ENCODE measurements at places on chromosomes 13 and 19.

- no peak for DNase-seq
Observed at GRCh38 chr19:30095171-30095570, 153.1 kb downstream of the URI1 start.

DNA sequence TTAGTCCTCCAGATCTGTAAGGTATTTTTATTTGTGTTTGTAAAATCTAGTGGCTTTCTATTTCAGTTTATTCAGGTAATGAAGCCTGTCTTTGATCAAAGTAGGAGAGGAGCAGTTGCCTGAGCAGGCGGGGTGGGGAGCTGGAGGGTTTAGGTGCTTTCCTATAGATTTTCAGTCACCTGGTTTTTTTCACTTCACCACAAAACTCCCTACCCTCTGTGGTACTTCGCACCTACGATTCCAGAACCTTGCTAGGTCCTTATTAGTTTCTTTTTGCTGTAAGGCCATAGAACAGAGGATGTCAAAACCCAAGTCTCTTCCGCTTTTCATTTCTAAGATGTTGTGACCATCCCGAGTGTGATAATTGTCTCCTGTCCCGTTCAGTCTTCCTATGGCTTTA lies 26.6 kb downstream of the SLAIN1 start:
- no peak for DNase-seq

DNA sequence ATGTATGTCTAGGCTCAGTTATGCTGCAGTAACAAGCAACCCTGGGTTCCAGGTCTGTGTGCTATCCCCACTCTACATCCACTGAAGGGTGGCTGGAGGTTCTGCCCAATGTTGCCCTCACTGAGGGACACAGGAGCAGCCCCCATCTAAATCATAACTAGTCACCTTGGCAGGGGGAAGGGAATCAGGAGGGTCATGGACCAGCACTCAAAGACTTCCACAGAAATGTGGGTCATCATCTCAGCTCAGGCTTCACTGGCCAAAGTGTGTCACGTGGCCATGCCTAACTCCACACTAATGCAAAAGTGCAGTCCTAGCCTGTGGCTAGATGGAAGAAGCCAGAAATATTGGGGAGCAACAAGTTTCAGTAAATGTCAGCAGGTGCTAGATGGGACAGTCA lies 137.3 kb upstream of the ZNF507 start:
- no peak for DNase-seq

DNA sequence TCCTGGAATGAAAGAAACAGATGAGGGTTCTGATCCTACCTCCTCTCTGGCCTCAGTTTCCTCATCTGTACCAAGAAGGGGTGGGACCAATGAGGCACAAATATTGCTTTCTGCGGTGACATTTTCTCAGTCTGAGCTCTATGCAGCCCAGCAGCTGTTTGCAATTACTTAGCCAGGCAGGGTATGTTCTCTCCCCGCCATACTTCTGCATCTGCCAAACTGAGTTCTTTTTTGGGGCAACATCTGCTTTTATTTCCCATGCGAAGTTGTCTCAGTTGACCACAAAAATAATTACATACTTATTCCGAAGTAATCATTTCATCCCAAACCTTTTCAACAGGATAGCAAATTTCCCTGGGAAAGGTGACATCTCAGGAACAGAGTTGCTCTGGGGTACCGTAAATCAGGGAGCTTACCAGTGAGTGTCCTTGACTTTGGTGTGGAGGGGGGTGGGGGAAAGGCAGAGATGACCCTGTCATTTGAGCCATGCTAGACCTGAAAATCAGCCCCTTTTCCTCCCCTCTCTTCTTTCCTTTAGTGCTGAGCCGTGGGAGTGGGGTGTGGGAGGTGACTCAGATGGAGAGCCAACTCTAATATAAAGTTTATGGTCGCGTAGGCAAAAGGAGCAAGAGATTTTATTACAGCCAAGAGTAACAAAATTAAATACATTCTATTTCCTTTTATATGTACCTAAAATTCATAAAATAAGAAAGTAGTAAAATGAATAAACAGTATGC lies 165.7 kb upstream of the KL start:
- no peak for DNase-seq

DNA sequence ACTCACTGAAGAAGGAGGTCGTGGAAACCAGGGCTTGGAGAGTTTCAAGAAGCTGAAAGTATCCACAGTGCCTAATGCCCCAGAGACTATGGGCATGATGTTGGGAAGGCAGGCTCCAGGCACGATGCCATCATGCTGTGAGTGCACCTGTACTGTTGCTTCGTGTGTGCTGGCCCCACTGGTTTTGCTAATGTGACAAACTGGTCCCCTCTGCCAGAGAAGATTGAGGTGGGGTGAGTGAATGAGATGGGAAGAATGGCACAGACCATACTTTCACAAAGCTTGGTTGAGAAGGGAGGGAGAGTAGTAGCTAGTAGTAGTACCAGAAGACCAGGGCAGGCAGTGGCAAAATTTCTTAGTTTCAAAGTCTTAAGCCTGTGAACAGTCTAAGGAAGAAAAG lies 19.0 kb upstream of the POP4 start:
- DNase-seq: no peak

DNA sequence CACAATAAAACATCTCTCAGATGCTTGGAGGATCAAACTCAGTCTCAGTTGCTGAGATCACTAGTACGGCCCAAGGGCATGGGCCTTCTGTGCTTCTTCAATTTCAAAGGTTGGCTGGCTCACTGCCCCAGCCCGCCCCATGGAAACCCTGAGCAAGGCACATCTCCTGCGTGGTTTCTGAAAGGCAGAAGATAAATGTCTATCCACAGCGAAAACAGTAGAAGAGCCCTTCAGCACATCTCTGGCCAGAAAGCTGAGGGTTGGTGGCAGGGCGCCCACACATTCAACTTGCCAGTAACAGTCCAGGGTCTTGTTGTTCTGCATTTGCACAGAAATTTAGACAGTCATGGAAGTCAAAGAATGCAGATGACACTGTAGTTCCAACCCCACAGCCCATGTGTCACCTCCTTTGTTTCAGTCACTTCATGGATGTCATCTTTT lies 24.0 kb upstream of the KATNAL1 start:
- no peak for DNase-seq

DNA sequence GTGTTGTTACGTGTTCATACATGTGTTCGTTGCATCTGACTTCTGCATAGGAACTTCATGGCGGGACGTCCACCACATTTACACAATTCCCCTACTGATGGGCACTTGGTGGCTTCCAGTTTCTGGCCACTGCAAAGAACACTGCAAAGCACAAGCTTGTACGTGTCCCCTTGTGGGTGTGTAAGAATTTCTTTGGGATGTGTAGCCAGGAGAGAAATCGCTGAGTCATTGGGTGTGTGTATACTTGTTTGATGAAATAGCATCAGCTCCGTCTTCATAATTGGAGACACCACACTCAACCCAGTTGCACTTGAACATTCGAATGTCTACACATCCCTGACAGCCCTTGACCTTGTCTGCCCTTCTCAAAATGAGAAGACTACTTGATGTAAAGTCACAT lies 19.2 kb downstream of the KLK5 start:
- no peak for DNase-seq

Measured in NCI-H1092 treated with DMSO at 0.1 percent for 48 hours (cell line).